ENCODE measurements at places on chromosomes 4 and X. TPM values are rescaled to one million over a fixed set of nuclear protein-coding genes. Genes with fewer than 3 reads are reported as not detected.

DNA sequence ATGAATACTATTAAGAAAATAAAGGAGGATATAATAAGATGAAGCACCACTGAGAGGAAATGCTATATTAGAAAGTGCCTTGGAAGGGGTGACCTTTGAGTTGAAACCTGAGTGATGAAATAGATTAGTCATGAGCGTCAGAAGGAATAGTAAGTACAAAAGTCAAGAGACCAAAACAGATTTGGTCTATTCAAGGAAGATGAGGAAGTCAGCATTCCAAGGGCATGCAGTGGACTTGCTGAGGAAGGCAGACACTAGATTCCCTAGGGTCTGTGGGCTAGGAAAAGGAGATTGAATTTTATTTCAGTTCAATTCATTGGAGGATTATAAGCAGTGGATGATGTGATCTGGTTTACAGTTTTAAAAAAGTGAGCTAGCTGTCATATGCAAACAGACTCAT lies 73.0 kb upstream of the WDFY3 start:
- no peak for DNase-seq

GRCh38 chr4:132809298-132810032 lies 339.6 kb upstream of the PCDH10 start:
- no peak for DNase-seq

- no peak for DNase-seq
Observed at GRCh38 chr4:115664285-115664684, 550.9 kb upstream of the NDST4 start.

GRCh38 chr4:26105815-26106699 lies 192.0 kb downstream of the SMIM20 start:
- no peak for DNase-seq

DNA sequence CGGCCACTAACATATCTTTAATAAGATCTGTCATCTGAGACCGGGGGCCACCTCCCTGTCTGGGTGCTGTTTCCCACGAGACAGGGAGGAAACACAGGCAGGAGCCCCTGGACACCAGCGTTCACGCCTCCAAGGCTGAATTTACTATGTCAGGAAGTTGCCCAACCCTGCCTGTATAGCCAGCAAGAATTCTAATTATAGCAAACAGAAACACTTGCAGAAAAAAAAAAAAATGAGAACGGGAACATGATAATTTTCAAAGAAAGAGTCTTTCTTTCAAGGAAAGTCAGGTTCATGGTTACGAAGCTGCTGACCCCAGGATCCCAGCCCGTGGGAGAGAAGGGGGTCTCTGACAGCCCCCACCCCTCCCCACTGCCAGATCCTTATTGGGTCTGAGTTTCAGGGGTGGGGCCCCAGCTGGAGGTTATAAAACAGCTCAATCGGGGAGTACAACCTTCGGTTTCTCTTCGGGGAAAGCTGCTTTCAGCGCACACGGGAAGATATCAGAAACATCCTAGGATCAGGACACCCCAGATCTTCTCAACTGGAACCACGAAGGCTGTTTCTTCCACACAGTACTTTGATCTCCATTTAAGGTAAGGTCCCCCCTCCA lies at the start of gene IL3RA:
TSS of gene IL3RA (plus strand) at position 455 of the 613 bp plus-strand sequence. CDS start 4,981 bp downstream, outside the sequence.
- DNase-seq: no peak

The PQBP1 gene
- total RNA-seq: 78.3 TPM

DNA sequence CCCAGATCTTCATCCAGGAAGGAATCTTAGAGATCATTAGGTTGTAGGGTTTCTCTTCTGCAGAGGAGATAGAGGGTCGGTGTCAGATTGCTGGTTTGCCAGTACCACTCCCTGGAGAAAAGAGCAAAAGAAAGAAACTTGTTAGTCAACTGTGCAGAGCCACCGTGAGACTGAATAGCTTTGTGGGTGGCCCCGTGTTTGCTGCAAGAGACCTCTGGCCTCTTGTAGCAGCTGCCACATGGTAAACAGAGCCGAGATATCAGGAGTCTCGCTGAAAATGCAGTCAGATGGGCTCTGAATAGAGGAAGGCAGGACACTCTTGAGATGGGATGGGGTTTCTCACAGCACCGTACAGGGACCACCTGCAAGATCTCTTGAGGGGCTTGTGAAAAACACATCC lies 149.7 kb downstream of the PTTG2 start:
- no peak for DNase-seq

DNA sequence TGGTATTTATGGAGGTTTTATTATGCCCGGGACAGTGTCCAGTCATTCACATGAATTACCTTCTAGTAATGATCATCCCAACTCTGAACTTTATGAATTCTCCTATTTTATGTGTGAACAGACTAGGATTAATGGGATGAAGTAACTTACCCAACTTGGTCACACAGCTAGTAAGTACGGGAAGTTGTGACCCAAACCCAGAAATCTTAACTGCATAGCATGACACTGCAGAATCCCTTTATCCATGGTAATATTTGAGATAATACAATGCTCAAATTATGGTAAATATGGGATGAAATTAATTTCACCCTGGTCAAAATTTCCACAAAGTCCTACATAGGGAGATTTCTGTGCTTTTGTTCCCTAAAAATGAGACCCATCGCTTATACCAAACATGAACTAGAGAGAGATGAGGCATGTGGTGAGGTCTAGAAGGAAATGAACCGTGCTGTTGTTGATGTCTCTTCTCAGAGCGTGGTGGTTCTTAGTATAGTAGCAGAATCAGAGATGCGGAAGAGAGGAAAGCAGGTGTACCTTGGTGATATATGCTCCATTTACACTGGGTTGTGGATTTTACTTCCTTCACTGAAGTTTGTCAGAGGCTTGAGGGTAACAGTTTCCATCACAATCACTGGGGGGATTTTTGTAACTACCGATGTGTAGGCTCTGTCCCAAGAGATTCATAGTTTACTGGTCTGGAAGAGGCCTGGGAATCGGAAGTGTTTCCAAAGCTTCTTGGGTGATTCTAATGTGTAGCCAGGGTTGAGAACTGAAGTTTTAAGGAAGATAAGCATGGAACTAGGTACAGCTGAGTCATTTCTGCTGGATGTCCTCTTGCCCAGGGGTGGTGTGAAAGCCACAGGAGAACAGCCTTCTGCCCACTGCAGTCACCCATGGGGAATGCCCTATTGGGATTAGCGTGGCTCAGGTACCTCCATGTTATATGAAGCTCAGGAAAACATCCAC lies 30.2 kb upstream of the FAM9C start:
- DNase-seq: no peak

All from osteocyte (in vitro differentiated cells).